ENCODE measurements at places on chromosomes 7 and 10. TPM values are rescaled to one million over a fixed set of nuclear protein-coding genes. Genes with fewer than 3 reads are reported as not detected.

The RAMP3 gene
- not detected for total RNA-seq

The GIMAP7 gene
- not detected for total RNA-seq

The ACSL5 gene
- total RNA-seq = 133 TPM

The LHFPL3 gene
- total RNA-seq = not detected

- no peak for DNase-seq
Observed at GRCh38 chr10:103564776-103565520, 71.4 kb downstream of the NEURL1 start.

Measured in HT-29 (cell line).